Activated CD4-positive, alpha-beta memory T cell treated with anti-CD3 and anti-CD28 coated beads, Interleukin-2, amount 10 ng/mL, durations not matched to agents 7 days and 5 days (primary cell): ENCODE measurements at places on chromosomes 12 and 14. TPM values are rescaled to one million over a fixed set of nuclear protein-coding genes. Genes with fewer than 3 reads are reported as not detected.

DNA sequence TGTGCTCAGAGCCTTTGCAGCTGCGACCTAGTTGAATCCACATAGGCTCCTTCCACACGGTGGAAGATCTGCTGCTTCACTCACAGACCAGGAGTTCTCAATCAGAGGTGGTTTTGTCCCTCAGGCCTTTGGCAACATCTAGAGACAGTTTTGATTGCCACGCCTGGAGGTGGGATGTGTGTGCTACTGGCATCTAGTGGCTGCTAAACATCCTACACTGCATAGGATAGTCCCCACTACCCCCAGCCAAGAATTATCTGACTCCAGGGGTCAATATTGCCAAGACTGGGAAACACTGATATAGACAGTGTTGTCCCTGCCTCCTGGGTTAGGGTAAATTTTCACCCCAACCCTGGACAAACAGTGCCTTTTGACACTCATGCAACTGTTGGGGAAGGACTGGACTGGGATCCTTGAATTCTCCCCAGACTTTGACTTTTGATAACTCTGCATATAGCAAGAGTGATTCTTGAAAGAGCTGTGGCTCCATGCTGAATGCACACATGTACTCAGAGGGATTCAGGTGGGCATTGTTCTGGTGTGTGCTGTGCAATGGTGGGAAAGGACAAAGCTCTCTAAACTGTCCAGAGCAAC is 39.8 kb downstream of the BAZ2A start:
- DNase-seq: no peak

DNA sequence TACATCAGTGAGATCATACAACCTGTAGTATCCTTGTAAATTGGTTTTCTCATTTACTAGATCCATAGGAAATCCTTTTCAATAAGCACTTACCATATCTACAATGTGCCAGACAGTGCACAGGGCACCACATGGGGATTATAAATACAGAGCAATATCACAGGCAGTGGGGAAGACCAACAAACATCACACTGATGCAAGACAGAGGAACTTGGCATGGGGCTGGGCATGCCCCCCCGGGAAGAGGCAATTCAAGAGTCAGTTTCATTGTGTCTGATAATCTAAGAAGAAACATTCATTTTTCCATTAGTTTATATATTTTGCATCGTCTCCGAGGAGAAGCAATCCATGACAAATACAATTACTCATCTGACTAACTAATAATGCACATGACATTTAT is 16.2 kb downstream of the NT5DC3 start:
- DNase-seq: no peak

- no peak for DNase-seq
Measured at GRCh38 chr14:62428429-62429203, 616.6 kb downstream of the KCNH5 start.

- DNase-seq: no peak
Measured at GRCh38 chr14:79749065-79749464, 462.2 kb downstream of the DIO2 start.

GRCh38 chr12:109952160-109952858 is 43.9 kb downstream of the GIT2 start:
- DNase-seq: no peak

GRCh38 chr14:100076133-100076532 is 10.9 kb downstream of the EVL start:
- peak; percentile 53 for DNase-seq

DNA sequence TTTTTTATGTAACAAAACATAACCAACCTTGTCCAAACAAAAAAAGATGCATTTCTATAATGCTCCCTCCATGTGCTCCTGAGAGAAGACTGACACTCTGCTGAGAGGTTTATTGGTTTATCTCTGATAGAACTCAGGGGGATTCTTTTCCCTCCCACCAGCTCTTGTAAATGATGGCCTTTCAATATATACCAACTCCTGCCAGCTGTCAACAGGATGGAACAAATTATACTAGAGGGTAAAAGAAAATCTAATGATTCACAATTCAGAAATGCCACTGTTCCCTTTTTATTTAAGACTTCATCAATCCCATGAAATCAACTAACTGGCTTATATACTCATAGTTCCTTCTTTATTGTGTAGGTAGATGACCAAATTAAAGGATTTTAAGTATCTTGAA is 25.4 kb downstream of the PSMC1 start:
- no peak for DNase-seq

DNA sequence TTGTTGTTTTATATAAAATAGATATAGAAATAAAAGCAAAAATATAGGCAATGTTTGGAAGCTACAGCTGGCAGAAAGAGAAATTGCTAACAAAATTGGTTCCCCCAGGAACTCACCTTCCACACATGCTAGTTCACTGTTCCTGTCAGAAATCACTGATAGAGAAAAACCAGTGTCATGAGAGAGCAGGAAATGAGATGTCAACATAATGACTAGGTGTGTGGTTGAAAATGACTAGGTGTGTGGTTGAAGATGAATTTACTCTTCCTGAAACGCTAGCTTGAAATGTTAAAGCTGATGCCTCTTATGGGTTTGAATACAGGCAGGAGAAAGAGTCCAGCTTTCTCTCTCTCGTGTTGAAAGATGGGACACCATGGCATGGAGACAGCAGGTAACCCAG is 216.3 kb downstream of the C12orf42 start:
- DNase-seq: no peak

SLC38A4 gene
- not detected for total RNA-seq

CFAP73 gene
- total RNA-seq: 0.28 TPM

SERPINA12 gene
- not detected for total RNA-seq

OR6C2 gene
- total RNA-seq: not detected

LYZ gene
- total RNA-seq: 0.50 TPM
